Thymus (tissue), 14 donors: ENCODE measurements at places on chromosomes 11 and 22. TPM values are rescaled to one million over a fixed set of nuclear protein-coding genes. Genes with fewer than 3 reads are reported as not detected.

The ZNF214 gene
- total RNA-seq: 0.57 TPM

DNA sequence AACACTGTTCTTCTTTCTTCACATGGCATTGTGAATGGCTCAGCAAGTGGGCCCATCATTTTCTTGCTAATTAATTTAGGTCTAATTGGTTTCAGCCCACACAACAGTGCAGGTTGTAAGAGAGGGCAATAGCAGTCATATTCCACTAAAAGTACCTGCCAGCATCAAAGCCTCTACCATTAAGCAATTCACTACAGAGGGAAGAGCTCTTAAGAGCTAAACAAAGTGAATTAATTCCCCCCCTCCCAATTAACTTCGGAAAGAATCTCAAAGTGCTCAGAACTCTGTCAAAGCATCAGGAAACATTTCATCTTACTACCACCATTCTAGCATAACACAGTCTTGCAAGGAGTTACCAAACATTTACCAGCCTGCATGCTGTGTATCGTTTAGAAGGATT, 133.9 kb upstream of the UBASH3B start:
- H3K36me3 ChIP-seq: no peaks in the 10 kb centered on the region
- H3K27me3 ChIP-seq: no peaks in the 10 kb centered on the region
- H3K27ac ChIP-seq: no peak overlapping the region
- DNase-seq: no peak

The E2F8 gene
- 5.5 TPM for total RNA-seq

The SGSM1 gene
- 0.38 TPM for total RNA-seq

DNA sequence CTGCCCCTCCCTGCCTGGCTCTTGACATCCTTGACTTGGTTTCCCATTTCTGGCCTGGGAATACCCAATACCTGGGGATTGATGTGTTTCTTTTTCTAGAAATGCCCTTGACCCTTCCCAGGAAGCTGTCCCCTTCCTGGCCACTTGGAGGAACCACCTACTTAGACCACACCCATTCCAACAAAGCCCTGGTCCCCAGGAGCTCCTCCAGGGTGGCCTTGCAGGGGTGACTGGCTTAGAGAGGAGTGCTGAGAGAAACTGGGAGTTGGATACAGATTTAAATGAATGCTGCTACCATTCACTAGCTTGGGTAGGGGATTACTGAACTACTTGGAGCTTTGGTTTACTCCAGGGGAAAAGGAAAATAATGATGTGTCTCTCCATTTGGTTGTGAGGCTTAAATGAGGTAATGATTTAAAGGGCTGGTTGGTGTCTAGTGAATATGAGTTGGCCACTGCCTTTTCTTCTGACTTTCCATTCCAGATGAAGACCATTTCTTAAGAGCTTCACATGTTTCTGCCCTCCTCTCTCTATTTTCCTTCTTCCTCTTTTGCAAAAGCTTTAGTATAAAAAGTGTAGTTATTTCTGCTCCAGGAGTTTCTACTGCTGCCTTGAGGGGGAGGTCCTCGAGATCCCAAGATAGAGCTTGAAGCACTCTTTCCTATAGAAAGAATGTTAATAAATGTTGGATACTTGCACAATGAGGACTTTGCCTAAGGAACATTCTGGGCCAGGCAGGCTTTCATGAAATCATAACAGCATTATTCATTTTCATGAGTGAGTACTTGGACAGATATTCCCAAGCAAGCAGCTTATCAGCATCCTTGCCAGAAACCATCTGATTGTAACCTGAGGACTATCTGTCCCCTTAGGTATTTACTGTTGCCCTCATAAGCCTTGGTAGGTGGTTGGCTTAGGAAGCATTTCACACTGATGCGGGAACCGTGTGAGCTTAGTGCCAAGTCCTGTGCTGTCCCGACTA, 22.4 kb downstream of the PANX1 start:
- no peak for DNase-seq
- H3K4me3 ChIP-seq: no peak overlapping the region
- peaks cover 44% of the 10 kb centered on the region for H3K4me1 ChIP-seq
- H3K36me3 ChIP-seq: peaks cover 6% of the 10 kb centered on the region
- no peaks in the 10 kb centered on the region for H3K27me3 ChIP-seq
